T-helper 2 cell treated with Interferon-gamma antibody and Interleukin-4, amounts not matched to agents 5 μg/mL and 100 μg/mL, for 36 hours (primary cell): ENCODE measurements at places on chromosomes 3 and 15.

DNA sequence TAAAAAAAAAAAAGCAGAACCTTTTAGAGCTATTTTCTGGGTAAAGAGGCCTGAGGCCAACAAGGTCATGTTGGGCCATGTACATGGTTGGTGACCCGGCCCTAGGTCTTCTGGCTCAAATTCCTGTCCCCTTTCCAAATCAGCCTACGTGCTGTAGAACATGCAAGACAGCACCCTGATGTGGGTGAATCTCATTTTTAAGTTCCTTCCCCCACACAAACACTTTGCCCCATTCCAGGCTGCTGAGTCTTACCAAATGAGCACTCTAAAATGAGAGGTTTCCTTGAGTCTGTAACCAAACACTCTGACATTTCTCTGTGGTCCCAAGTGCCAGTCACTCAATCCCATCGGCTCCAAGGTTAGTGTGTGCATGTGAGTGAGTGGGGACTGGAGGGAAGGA, 9.4 kb downstream of the BCL6 start:
- H3K27me3 ChIP-seq, result peaks cover 8% of the 10 kb centered on the region
- H3K27ac ChIP-seq, result no peak overlapping the region
- H3K36me3 ChIP-seq, result peaks cover 15% of the 10 kb centered on the region
- H3K4me1 ChIP-seq, result peaks cover 27% of the 10 kb centered on the region

- no peak overlapping the region for H3K4me3 ChIP-seq
- H3K27me3 ChIP-seq, result no peaks in the 10 kb centered on the region
- H3K4me1 ChIP-seq, result peaks cover 11% of the 10 kb centered on the region
- peaks cover 4% of the 10 kb centered on the region for H3K36me3 ChIP-seq
- H3K27ac ChIP-seq, result no peak overlapping the region
- DNase-seq, result no peak
These were observed 340.3 kb downstream of the FOXP1 start for GRCh38 chr3:71243229-71243628.

DNA sequence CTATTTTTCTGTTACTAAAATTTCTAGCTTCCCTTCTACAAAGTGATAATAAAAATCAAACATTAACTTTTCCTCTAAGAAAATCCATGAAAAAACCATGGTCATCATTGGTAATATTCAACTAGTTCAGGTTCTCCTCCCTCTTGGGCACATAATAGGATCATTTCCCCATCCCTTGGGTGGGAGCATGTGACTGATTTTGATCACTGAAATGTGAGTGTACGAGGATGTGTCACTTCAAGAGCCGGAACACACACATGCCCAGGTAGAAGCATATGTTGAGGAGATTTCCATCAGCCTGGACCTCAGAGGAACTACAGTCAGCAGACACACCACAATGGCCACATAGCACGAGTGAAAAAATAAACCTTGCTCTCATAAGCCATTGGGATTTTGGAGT, 36.1 kb downstream of the AP3S2 start:
- no peak overlapping the region for H3K4me3 ChIP-seq
- H3K4me1 ChIP-seq, result peaks cover 9% of the 10 kb centered on the region
- no peak for DNase-seq
- no peak overlapping the region for H3K27ac ChIP-seq
- no peaks in the 10 kb centered on the region for H3K27me3 ChIP-seq

DNA sequence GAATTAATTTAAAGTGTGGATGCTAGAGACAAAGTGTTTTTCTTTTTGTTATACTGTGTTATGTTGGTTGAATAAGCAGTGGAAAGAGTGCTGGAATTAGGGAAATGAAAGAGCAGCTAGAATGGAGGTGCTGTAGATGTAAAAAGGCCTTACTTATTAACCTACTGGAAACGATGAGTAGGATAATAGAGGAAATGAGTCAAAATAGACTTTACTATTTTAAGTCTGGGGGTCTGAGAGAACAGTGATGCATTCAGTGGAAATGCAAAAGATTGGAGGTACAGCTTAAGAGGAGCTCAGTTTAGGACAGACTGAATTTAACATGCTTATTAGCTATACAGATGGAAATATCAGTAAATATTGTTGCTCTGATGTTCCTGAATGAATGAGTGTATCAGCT, 674.0 kb downstream of the OTOL1 start:
- H3K36me3 ChIP-seq, result no peaks in the 10 kb centered on the region
- H3K27ac ChIP-seq, result no peak overlapping the region
- H3K4me1 ChIP-seq, result no peaks in the 10 kb centered on the region
- DNase-seq, result no peak
- H3K27me3 ChIP-seq, result no peaks in the 10 kb centered on the region

DNA sequence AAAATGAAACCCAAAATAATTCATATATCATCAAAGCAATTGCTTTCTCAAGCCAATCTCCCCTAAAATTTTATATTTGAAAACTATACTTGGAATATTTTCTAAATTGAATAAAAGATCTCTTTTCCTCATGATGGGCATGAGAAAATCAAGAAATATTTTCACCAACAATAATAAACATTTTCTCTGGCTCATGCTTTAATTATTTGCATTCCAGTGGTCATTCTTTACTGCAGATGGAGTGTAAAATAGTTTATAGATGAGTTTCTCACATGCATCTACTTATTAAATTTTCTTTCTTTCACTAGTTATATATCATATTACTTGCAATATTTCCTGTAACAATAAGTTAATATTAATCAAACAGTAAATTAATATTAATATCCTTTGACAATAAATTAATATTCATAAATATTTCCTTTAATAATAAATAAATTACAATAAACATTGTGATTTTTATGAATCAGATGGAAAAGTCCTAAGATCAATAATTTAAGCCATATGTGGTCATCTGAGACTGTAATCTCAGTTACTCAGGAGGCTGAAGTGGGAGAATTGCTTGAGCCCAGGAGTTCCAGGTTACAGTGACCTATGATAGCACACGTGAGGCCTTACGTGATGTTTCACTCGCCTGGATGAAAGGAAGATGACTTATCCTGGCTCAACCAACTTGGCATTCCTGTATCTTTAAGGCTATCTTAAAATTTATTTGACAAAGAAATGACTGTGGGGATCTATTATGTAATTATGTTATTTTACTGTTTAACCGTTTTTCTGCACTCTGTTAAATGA, 958.8 kb downstream of the ZPLD1 start:
- no peak overlapping the region for H3K27ac ChIP-seq
- no peaks in the 10 kb centered on the region for H3K4me1 ChIP-seq
- DNase-seq, result no peak
- no peaks in the 10 kb centered on the region for H3K27me3 ChIP-seq

DNA sequence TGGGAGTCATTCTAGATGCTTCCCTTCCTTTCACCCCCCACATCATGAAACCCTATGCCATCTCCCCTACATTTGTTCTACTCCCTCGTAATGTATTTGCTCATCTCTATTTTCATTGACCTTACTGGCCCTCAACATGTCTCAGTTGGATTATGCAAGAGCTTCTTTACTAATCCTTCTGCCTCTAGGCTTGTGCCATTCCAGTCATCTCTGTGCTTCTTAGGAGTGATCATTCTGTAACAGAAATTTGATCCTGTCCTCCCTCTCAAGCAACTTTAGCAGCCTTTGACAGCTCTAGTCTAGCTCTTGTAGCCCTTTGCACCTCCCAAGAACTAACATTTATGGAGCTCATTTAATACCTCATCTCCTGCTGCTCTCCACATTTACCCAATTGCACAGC, 64.7 kb downstream of the ISL2 start:
- no peaks in the 10 kb centered on the region for H3K27me3 ChIP-seq
- DNase-seq, result no peak
- H3K4me1 ChIP-seq, result no peaks in the 10 kb centered on the region
- H3K27ac ChIP-seq, result no peak overlapping the region
- no peaks in the 10 kb centered on the region for H3K36me3 ChIP-seq
- no peak overlapping the region for H3K4me3 ChIP-seq

DNA sequence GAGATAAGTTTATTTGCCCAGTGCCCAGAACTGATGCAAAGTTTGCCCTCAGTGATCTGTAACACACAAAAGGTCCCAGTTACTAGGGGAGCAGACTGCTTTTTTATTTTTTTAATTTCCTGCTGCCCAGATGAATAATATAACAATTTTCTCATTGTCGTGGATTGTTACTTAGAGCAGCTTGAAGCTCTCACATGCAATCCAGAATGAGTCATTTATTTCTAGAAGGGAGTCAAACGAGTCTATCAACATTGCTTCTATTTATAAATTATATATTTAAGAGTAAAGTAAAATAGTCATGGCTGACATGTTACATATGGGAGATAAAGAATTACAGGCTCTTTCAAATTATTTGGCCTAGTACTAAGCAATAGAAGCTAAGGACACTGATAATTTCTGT, 41.3 kb downstream of the MEIS2 start:
- H3K4me3 ChIP-seq, result no peak overlapping the region
- no peaks in the 10 kb centered on the region for H3K36me3 ChIP-seq
- no peaks in the 10 kb centered on the region for H3K27me3 ChIP-seq
- no peaks in the 10 kb centered on the region for H3K4me1 ChIP-seq
- no peak for DNase-seq

DNA sequence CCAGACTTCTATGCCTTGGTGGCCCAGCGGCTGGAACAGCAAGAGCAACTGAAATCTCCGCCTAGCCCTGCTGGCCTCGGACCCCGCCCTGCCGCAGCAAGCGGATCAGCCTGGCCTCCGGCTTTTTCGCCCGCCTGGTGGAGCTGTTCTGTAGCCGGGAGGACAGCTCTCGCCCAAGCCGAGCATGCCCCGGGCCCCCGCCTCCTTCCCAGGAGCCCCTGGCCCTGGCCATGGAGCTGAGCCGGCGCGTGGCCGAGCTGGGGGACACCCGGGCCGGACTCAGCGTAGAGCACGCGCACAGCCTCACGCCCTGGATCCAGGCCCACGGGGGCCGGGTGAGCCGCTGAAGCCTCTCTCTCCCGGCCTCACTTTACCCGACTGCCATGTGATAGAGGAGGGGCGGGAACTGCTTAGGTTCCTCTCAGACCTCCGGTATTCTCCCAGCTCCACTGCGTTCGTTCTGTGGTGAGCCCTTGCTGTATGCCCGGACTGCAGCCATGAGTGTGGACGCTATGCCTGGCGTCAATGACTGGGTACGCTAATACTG, 24.1 kb upstream of the MRPL3 start:
- DNase-seq, result peak; percentile 10
- H3K27me3 ChIP-seq, result peaks cover 44% of the 10 kb centered on the region
- H3K4me1 ChIP-seq, result no peaks in the 10 kb centered on the region
- H3K36me3 ChIP-seq, result no peaks in the 10 kb centered on the region

DNA sequence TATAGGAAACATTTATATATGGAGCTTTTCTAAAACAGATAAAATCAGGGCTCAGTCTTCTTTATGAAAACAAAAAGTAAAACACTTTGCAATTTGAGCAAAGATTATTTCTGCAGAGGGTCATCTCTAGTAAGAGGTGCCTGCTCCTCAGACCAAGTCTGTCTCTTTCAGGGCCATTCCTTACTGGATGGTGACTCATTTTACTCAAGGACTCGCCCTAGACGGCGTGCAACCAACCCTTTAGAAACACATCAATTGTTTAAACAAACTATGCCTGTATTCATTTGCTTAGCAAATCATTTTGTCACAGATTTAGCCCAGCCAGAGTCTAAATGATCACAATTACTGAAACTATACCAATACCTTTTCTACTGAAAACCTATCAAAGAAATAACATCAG, 242.8 kb upstream of the ICE2 start:
- H3K36me3 ChIP-seq, result no peaks in the 10 kb centered on the region
- H3K4me1 ChIP-seq, result peaks cover 31% of the 10 kb centered on the region
- DNase-seq, result no peak
- no peak overlapping the region for H3K27ac ChIP-seq

GRCh38 chr3:65669163-65669875, 369.4 kb downstream of the MAGI1 start:
- H3K36me3 ChIP-seq, result no peaks in the 10 kb centered on the region
- H3K4me3 ChIP-seq, result no peak overlapping the region
- DNase-seq, result no peak
- no peaks in the 10 kb centered on the region for H3K27me3 ChIP-seq
- H3K27ac ChIP-seq, result no peak overlapping the region

- H3K4me1 ChIP-seq, result peaks cover 2% of the 10 kb centered on the region
- no peak for DNase-seq
- H3K4me3 ChIP-seq, result no peak overlapping the region
- H3K27me3 ChIP-seq, result peaks cover 4% of the 10 kb centered on the region
- no peak overlapping the region for H3K27ac ChIP-seq
These were observed 14.7 kb downstream of the MYH15 start for GRCh38 chr3:108495717-108496116.

DNA sequence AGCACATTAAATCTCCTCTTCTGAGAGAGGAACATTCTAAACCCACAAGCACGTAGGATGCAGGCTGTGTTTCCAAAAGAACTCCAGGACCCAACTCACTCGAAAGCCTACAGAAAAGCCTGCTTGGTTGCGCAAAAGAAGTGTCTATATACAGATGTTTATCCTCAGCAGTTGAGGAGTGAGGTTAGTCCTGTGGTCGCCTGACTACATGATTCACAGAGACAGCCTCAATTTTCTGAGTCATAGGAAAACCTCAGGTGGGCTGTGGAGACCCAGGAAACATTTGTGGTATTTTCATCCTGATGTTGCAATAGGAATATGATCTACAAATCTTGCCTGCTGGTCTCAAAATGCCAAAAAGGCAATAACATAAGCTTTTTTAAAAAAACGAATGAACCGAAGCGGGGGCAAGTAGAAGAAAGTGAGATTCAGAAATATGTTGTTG, 183.8 kb upstream of the THRB start:
- no peak overlapping the region for H3K27ac ChIP-seq
- H3K4me1 ChIP-seq, result peaks cover 13% of the 10 kb centered on the region
- H3K4me3 ChIP-seq, result peak overlapping the region; percentile 63
- DNase-seq, result peak; percentile 63

DNA sequence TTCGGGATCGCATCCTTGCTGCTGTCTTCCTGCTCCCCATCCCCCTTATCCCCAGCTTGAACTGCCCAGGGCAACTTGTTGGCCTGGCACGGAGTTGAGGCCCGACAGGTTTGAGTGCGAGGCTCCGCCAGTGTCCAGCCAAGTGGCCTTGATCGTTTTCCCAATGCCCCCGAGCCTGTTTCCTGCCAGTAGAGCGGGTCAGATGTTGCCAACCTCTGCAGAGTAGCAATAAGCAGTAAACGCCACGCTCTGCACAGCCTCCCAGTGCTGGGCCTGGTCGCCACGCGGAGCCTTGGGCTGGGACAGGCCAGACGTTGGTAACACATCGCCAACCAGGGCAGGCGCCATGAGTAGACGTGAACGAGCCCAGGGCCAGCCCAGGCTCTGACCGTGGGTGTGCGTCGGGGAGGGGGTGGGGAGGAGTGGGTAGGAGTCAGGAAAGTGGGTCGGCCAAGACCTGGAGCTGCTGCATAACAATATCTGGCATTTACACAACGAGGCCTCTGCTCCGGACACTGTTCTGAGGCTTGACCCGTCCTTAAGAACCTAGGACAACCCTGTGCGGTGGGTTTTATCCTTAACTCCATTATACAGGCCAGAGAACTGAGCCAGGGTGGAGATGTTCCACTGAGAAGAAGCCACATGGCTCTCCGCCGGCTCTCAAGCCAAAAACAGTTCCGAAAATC, 444 bp upstream of the ABHD14A start:
- peaks cover 24% of the 10 kb centered on the region for H3K4me1 ChIP-seq
- H3K4me3 ChIP-seq, result peak overlapping the region; percentile 98
- peaks cover 2% of the 10 kb centered on the region for H3K36me3 ChIP-seq
